Caudate nucleus (tissue), 63 donors: ENCODE measurements at places on chromosomes 5 and 9.

GRCh38 chr9:83199832-83200231, 136.9 kb upstream of the RASEF start:
- DNase-seq: no peak

GRCh38 chr5:2432076-2432920, 319.2 kb downstream of the IRX2 start:
- DNase-seq: no peak

DNA sequence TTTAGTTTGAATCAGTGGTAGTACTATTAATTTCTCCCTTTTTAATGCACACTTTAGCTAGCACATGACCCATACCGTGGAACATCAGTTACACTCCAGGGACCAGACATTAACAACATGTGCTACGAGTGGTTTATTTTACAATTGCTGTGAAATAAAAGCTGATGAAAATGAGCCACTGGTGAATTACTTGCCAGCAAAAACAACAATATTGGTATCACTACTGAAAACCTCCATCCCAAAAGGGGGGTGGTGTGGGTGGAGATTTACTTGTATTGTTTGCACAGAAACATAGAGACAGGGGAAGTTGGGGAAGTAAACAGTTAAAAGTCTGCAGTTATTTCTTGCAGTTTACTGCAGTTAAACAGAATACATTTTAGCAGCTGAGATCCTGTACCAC, 369.6 kb upstream of the GRAMD2B start:
- no peak for DNase-seq

GRCh38 chr5:142785206-142785605, 15.0 kb downstream of the ARHGAP26 start:
- DNase-seq: no peak

DNA sequence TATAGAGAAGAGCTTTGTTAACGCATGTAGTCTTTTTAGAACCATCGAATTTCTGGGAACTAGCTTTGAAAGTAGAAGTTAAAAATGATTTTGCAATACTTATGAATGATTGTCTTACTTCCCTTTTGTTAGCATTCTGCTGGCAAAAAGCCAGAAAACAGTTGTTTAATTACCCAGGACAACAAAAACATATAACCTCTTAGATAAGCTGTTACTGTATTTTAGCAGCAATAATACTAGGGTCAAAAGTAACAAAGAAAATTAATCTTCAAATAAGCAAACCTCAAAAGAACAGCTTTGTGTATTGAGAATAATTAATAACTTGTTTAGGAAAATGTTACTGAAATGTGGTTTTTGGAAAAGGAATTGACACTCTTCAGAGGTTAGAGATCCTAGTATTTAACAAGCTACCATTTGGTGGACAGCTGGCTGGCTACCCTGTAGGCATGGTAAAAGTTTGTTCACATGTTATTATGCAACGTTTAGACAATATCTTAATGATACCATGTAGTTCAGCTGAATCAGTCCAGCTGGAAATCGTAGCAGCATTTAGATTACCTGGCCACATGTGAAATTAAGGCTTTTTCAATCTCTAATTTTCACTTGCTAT, 3.8 kb downstream of the FGF10 start:
- DNase-seq: no peak

GRCh38 chr5:178120607-178121357, 7.5 kb downstream of the N4BP3 start:
- peak; percentile 13 for DNase-seq

GRCh38 chr5:5181650-5182324, 41.7 kb downstream of the ADAMTS16 start:
- no peak for DNase-seq

- DNase-seq: no peak
These were observed 18.9 kb downstream of the MARCHF11 start for GRCh38 chr5:16160706-16161105.

DNA sequence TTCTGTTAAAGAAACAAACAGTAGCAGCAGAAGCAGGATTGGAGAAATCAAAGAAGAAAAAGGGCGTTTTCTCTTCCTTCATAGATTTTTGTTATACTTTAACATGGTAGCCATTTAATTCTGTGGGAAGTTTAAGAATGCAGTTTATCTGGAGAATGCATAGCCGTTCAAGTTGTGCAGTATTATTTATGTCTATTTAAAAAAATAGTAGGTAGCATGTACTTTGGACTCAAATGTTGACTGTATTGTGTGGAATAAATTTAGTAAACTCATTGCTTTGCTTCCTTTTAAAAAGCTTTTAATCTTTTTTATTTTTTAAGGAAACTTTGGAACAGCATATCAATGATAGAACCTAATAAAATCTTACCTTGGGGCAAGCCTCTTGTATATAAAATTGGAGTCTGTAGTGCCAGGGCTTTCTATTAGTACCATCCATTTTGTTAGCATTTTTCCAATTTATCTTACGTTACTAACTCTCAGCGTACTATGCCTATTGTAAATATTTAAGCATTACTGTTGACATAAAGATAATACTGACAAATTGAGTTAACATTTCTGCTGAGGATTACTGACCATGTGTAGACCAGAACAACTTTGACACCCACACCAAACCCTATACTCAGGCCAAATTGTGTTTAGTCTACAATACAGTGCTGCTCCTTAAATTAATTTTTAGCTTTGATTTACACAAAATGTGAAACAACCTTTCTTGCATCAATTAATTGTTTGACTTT, 291.1 kb downstream of the NNT start:
- no peak for DNase-seq

GRCh38 chr5:176541338-176542134, 4.3 kb upstream of the RNF44 start:
- DNase-seq: no peak

DNA sequence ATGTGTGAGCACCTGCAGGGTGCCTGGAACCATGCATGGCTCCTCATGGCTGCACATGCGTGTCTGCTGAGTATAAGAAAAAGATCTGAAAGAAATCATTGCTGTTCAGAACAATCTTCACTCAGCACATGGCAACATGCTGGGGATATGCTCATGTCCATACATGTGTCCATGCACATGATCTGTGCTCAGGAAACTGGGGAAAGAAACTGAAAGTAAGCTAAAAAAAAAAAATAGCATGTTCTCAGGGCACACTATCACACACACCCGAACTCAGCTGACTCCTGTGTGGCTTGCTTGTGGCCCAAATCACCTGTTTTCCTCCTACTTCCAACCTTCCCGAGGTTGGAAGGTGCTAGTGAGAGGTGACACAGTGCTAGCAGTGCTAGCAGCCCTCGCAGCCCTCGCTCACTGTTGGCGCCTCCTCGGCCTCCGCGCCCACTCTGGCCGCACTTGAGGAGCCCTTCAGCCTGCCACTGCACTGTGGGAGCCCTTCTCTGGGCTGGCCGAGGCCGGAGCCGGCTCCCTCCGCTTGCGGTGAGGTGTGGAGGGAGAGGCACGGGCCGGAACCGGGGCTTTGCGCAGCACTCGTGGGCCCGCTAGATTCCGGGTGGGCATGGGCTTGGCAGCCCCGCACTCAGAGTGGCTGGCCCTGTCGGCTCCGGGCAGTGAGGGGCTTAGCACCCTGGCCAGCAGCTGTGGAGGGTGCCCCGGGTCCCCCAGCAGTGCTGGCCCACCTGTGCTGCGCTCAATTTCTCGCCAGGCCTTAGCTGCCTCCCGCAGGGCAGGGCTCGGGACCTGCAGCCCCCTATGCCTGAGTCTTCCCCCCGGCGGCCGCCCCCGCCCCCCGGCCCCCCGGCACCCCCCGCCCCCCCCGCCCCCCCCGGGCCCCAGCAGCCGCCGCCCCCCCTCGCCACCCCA, 76.0 kb downstream of the GADD45G start:
- DNase-seq: no peak

GRCh38 chr9:5841771-5842573, 9.1 kb upstream of the ERMP1 start:
- DNase-seq: no peak

DNA sequence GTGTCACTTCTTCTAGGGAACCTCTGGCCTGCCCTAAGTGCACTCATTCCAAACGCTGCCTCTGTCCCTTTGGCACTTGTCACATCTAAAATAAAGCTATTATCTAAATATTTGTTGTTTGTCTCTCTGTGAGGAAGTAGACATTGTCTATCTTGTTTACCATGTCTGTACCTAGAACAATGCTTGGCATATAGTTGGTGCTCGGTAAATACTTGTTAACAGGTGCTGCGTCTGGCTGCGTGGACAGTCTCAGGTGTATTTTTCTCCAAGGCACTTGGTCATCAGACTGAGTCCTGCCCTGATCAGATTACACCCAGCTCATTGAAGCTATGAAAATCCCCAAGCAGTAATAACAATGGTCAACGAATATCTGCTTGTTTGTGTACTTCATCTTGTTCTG, 174.9 kb upstream of the SMIM23 start:
- DNase-seq: no peak

DNA sequence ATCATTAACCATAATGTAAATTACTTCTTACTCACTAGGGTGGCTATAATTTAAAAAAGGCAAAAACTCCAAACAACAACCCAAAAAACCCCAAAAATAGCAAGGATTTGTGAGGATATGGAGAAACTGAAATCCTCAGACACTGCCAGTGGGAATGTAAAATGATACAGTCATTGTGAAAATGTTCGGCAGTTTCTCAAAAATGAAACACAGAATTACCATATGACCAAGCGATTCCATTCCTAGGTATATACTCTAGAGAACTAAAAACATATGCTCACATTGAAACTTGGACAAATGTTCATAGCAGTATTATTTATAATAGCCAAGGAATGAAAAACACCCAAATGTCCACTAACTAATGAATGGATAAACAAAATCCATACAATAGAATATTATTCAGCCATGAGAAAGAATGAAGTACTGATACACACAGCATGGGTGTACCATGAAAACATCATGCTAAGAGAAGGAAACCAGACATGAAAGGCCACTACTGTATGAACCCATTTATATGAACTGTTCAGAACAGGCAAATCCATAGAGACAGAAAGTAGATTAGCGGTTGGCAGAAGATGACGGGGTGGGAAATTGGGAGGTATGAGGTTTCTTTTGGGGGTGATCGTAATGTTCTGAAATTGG, 119.1 kb downstream of the MAPKAP1 start:
- DNase-seq: no peak

DNA sequence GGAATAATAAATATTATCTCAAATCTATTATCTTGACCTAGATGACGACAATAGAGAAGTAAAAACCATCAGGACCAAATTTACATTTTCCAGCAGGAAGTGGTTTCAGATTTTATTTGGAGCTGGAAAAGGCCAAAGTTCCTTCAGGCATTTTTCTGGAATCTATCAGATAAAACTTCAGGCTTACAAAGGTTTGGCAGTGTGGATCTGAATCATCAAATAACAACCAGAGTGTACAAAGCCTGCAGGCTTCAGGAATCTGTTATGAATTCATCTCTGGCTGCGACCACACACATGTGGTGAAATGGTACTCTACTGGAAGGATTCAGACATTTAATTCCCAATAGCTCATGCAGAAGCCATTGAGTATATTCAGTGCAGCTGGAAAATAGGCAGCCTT, 726.4 kb upstream of the GRAMD2B start:
- DNase-seq: no peak
